Thoracic aorta (tissue), 2 donors: ENCODE measurements at places on chromosomes 5 and 9. TPM values are rescaled to one million over a fixed set of nuclear protein-coding genes. Genes with fewer than 3 reads are reported as not detected.

- no peak for DNase-seq
Observed at GRCh38 chr5:126855266-126855665, 78.3 kb downstream of the LMNB1 start.

- no peak for DNase-seq
Observed at GRCh38 chr9:104074876-104075275, 19.2 kb upstream of the SMC2 start.

- no peak for DNase-seq
Observed at GRCh38 chr5:60161340-60161934, 267.9 kb upstream of the PDE4D start.

DNA sequence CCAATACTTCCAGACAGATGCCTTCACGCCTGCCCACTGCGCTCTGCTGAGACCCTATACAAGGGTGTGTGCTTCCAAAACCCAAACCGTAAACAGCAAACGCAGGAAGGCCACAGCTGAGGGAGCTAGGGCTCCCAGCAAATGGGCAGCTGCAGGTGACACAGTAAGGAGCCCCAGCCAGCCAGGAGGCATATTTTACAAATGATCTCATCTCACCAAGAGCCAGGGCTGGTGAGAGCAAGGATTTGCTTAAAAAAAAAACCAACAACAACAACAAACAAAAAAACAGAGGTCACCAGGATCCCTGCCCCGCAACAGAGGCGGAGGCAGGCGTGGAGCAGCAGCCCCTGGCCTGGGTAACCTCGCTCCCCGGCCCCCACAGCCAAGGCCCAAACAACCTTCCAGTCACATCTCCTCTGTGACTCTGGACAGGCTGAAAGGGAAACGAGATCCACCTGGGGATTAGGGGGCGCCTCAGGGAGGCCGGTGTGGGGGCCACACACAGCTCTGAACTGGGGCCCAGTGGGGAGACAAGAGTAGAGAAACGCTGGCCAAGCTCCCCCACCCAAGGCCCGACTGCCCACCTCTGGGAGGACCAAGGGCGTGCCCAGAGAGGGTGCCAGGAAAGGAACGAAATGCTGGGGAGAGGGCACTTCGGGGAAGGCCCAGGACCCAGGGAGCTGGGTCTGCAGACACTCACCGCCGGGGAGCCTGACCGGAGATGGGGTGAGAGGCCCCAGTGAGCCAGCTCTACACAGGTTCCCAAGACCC, 3.3 kb downstream of the NACC2 start:
- no peak for DNase-seq

DNA sequence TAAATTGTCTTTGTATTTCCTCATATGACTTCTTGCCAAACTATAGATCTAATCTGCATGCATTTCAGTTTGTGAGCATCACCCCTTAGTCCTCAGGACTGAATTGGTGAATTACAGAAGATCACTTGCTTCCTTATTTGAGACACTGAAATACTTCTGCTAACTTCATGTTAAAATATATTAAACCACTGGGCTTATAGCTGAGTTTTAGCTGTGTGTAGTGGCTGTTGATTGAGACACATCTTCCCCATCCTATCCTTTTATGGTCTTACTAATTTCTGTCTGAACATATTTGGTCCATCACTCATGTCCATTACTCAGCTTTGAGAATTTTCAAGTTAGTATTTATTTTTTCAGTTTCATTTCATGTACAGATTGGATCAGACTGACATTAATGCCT, 295.9 kb downstream of the PSAT1 start:
- no peak for DNase-seq

- DNase-seq: no peak
Observed at GRCh38 chr9:114607671-114608524, 3.2 kb upstream of the TMEM268 start.

GRCh38 chr9:38451162-38451561, 26.9 kb upstream of the IGFBPL1 start:
- DNase-seq: no peak

IL13 gene
- not detected for total RNA-seq

ZDHHC11 gene
- 5.6 TPM for total RNA-seq

FAM200C gene
- 6.0 TPM for total RNA-seq

CPLANE1 gene
- 24.1 TPM for total RNA-seq

NUTM2F gene
- not detected for total RNA-seq
